ENCODE measurements at places on chromosomes 13 and 19.

- DNase-seq = peak; percentile 87
Observed at GRCh38 chr13:97307882-97308624, 85.9 kb downstream of the MBNL2 start.

- no peak for DNase-seq
Observed at GRCh38 chr19:2625434-2625833, 77.1 kb downstream of the GNG7 start.

DNA sequence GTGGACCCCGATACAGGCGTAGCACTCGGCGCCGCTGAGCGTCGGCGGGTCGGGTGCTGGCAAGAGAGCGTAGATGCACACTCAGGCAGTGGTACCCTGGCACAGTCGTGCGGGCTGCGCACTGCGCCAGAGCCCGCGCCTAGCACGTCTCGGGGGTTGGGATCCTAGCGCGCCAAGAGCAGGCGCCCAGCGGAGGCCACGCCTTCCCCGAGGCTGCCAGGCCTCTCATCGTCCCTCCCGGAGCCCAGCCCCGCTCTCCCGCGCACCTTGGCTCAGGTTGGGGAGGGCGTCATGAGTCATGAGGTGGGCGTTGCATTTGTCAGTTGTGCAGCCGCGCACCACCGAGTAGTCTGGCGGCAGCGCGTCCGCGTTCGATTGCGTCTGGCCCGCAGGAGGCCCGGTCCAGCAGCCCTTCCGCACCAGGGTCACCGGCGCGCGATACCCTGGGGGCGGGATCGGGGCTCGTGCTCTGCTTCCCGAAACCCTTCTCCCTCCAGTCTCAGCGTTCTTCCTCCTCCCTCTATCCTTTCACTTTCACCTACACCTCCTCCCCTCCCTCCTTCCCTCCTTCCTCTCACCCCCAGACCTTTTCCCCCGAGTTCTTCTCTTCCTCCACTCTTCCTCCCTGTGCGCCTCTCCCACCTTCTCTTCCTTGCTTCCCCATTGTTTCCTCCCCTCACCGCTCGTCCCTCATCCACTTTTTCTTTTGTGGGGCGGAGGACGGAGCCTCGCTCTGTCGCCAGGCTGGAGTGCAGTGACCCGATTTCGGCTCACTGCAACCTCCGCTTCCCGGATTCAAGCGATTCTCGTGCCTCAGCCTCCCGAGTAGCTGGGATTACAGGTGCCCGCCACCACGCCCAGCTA lies 3.5 kb downstream of the LYPD5 start:
- no peak for DNase-seq

DNA sequence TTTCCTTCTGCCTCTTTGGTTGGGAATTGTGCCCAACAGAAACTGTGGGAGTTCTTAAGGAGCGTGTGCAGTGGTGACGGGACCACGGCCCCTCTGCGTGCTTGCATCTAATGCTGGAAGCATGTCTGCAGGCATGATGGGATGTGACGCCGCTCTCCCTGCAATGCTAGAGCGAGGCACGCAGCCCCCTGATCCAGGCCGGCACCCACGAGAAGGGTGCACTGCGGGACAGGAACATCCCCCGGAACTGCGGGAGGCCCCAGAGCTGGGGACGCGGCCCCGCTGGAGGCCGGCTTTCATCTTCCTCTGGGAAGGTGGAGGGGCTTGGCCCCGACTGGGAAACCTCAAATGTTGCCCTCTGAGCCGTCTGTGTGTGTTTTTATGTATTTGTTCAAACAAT lies 32.7 kb downstream of the TMEM255B start:
- no peak for DNase-seq

GRCh38 chr19:5903056-5903623 lies 450 bp downstream of the NDUFA11 start:
- DNase-seq = no peak

GRCh38 chr19:29499261-29499920 lies 26.4 kb upstream of the VSTM2B start:
- no peak for DNase-seq

DNA sequence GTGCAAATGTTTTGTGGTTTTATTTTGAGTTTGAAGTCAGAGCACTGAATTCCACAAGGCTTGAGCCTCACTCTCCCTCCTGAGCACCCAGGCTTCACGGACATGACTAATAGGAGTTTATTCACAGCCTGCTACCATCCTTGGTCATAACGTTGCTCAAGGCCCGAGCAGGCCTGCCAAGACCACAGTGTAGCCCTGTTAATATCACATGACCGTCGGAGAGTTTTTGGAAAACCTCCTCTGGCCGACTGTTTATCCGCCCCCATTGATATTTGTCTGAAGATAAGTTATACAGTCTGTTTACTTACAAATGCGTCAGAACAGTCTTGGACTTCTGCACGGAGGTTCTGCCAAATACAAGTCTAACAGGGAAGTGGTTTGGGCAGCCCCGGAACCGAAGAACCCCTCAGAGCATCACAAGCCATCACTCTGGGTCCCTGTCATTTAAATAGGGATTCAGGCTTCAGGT lies 89.9 kb downstream of the COL4A2 start:
- no peak for DNase-seq

DNA sequence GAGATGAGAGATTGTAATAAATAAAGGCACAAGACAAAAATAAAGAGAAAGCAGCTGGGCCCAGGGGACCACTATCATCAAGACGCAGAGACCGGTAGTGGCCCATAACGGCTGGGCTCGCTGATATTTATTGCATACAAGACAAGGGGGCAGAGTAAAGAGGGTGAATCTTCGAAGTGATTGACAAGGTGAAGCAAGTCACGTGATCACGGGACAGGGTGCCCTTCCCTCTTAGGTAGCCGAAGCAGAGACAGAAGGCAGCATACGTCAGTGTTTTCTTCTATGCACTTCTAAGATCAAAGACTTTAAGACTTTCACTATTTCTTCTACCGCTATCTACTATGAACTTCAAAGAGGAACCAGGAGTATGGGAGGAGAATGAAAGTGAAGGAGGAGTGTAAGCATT lies 4.6 kb upstream of the PRKCG start:
- DNase-seq = no peak

DNA sequence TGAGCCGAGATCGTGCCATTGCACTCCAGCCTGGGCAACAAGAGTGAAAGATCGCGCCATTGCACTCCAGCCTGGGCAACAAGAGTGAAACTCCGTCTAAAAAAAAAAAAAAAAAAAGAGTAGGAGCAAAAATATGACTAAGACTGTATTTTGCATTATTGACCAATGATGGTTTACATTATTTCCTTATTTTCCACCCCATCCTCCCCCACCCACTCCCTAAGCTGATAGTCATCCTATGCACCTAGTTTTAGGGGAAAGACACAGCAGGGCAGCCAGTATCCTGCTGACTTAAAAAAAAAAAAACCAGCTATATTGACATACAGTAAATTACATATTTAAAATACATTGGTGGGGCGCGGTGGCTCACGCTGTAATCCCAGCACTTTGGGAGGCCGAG lies 25.1 kb downstream of the VAV1 start:
- DNase-seq = no peak

- no peak for DNase-seq
Observed at GRCh38 chr19:7911508-7912143, 3.0 kb upstream of the TGFBR3L start.

- DNase-seq = no peak
Observed at GRCh38 chr13:32504263-32504662, 34.3 kb downstream of the N4BP2L2 start.

GRCh38 chr19:50416034-50416977 lies 2.4 kb upstream of the SPIB start:
- no peak for DNase-seq

DNA sequence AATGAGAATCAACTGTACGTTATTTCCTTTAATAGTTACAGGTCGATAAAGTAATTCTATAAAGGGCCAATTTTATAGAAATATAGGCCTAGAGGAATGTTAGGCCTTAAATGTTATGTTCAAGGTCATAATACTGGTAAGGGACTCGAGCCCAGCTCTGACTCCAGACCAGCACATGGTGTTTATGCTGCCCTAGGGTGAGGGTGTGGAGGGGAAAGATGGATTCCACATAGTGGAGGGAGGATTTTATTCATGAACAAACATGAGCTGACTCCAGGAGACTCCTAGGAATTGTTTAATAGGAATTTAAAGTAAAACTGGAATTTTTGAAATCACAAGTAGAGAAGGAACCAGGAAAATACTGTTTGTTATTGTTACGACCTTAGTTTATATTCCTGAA lies 139.9 kb downstream of the LACC1 start:
- DNase-seq = no peak

GRCh38 chr13:95181586-95181985 lies 119.7 kb downstream of the ABCC4 start:
- no peak for DNase-seq

DNA sequence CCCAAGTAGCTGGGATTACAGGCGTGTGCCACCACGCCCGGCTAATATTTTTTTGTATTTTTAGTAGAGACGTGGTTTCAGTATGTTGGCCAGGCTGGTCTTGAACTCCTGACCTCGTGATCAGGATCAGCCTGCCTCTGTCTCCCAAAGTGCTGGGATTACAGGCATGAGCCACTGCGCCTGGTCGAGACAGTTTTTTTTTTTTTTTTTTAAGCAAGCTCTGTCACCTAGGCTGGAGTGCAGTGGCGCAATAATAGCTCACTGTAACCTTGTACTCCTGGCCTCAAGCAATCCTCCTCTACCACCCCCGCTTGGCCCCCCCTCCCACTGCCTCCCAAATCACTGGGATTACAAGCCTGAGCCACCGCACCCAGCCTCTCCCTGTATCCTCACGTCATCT lies 6.4 kb upstream of the MAP2K7 start:
- no peak for DNase-seq

DNA sequence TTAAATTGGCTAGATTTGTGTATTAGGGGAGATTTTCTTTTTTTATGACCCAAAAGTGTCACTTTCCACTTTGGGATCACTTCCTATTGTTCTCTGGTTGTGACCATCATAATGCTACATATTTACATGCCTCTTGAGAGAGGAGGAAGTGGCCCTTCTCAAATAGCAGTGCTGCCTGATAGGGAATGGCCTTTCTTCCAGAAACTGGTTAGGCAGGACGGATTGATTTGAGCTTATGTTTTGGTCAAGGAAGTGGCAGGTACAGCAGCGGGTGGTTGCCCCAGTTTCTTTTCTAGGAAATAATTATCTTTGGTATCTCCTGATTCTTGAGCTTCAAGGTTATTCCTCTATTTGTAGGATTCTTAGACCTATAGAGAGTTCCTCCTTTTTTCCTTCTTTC lies 21.9 kb upstream of the WTIP start:
- no peak for DNase-seq

DNA sequence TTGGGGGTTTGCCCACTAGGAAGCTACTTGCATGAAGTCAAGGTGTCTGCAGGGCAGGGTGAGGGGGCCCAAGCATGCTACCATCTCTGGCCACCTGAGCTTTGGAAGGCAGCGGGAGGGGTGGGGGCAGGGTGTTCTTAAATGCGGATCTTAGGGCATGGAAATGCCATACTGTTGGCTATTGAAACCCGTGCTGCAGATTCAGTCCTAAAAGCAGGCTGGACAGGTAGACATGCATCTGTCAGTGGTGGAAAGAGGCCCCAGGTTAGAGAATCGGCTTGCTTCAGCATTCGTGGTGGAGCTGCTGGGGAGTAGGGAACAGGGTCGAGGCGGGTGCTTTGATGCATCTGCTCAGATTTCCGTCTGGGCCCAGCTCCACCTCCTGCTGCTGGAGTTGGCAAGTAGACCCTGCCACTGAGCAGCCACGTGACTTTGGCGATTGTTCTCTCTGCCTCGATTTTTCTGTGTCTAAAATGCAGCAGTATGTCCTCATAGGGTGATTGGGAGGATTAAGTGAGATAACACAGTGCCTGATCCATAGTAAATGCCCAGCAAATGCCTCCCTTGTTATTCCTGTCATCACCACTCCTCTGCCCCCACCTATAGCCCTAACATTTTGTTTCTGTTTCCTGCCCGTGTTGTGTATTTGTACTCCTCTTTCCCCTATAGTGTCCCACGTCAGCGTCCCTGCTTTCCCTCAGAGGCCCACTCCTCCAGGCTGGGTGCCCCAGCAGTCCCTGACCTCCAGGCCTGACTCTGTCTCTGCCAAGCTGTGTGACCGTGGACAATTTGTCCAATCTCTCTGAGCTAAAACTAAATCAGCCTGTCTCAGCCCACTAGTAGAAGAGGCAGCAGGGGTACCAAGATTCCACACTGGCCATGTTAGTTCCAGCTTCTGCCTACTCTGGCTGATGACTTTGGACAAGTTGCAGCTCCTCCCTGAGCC lies 5.8 kb downstream of the PPP1R37 start:
- DNase-seq = peak; percentile 27

DNA sequence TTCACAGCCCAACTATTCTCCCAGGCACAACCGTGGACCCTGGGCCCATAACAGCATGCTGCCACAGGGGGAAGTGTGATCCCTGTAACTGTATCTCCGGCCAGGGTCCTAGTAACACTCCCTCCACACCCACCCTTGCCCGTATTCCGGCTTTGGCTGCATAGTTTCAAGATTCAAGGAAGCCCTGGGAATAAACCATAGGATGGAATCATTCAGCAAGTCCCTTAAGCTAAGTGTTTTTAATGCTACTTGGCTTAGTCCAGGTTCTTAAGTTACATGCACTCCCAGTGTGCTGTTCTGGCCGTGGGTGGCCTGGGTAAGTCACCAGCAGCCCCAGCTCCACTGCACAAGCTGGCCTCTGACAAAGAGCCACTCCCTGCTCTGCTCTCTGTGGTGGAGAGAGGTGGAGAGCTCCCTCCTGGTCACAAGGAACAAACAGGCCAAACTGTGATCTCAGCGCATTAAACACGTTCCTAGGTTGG lies 532.4 kb upstream of the SGCG start:
- DNase-seq = no peak

- no peak for DNase-seq
Observed at GRCh38 chr19:1680976-1681375, 28.6 kb upstream of the TCF3 start.

DNA sequence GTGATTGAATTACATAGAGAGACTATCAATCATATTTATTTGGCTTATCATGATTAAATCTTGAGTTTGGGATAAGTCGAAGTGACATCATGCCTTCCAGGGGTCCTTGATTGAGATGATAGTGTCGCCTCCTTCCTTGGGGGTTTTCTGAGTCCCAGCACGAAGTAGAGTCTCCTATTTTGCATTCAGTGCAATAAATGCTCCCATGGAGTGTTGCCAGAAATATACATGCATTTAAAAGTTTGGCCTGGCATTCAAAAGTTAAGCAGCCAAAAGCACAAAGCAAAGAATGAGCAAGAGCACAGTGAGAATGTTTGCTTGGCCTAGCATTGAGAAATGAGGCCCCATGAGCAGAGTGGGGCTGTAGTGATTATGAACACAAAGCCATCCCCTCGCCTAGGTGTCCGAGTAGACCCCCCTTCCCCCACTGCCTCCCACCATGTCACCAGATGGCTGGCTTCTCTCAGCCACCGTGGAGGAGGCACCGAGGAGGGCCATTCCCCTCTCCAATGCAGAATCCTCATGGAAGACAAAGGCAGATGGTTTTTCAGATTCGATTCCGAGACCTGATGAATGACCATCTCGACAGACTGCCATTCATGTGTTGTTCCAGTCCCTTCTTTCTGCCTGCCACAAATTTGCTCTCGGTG lies 58.8 kb upstream of the UBL3 start:
- DNase-seq = no peak

DNA sequence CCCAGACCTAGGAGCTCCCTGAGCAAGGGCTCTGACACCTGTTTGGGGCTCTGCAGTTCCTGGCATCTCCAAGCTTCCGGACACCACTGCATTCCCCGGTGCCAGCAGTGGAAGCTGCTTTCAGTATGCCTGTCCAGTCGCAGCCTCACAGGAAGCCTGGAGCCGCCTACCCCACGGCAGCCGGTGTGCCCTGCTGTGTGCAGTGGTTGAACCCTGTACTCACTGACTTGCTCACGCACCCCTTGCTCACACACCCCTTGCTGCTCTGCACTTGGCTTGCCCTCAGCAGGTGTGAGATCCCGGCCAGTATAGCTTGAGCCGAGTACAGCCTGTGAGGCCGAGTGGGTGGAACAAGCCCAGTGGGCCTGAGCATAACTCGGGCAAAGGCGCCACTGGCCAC lies 70.3 kb downstream of the PIBF1 start:
- DNase-seq = no peak
